ENCODE measurements at places on chromosomes 3 and 15.

DNA sequence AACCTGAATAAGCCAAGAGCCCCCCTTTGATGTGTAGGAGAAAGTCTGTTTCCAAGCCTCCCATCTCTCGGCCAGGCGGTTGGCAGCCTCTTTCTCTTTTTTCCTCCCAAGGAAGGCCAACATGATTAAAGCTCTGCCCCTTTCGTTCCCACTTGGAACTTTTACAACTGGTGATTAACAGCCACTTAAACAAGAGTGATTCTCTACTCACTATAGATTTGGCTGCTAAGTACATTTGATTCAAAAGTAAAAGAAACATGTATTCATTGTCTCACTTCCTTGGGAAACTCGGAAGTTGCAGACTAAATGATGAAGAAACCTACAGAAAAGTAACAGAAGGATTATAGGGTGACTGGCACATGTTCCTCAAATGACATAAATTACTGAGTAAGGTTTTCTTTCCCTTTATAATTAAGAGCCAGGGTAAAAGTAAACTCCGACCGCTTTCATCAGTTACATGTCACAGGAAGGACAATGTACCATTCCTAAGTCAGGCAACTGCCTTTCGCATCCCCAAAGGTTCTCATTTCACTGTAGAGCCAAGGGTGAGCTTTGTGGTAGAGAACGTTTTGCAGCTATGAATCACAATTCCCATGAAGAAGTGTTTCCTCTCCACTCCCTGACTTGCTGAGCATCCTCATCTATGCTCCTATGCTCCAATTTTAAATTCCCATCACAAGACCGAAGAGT is 72.7 kb downstream of the MB21D2 start:
- no peak for DNase-seq

DNA sequence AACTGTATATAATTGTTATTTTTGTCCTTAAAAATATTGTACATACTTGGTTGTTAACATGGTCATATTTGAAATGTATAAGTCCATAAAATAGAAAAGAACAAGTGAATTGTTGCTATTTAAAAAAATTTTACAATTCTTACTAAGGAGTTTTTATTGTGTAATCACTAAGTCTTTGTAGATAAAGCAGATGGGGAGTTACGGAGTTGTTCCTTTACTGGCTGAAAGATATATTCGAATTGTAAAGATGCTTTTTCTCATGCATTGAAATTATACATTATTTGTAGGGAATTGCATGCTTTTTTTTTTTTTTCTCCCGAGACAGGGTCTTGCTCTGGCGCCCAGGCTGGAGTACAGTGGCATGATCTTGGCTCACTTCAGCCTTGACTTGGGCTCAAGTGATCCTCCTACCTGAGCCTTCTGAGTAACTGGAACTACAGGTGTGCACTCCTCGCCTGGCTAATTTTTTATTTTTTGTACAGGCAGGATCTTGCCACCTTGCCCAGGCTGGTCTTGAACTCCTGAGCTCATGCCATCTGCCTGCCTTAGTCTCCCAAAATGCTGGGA is 10.7 kb downstream of the NFKBIZ start:
- DNase-seq = no peak

DNA sequence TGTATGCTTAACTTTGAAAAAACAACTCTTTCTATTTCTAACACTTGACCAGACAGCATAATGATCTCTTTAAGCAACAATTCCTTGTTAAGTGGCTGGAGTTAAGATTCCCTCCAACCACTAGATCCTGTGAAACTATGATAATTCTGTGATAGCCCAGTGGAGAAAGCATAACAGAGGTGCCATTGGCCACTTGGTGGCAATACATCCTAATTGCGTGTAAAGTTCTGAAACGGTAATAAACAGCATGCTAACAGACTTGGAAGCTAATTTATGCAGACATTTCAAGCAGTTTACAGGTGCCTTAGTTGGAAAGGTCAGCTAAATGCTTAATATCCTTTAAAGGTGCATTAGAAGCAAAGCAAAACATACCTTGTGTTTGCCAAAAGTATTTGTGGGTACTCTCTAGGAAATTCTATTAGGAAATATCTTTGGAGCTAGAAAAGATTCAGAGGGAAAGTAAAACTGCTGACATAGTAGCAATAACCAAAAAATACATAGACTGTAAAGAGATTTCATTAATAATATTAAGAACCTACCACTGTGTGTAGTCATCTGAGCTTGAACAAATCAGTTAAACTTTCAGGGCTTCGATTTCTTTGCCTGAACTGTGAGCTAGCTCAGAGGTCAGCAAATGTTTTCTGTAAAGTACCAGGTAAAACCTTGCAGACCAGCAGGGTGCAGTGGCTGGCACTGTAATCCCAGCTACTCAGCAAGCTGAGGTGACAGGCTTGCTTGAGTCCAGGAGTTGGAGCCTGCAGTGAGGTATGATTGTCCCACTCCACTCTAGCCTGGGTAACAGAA is 19.0 kb upstream of the CSTA start:
- DNase-seq = no peak

DNA sequence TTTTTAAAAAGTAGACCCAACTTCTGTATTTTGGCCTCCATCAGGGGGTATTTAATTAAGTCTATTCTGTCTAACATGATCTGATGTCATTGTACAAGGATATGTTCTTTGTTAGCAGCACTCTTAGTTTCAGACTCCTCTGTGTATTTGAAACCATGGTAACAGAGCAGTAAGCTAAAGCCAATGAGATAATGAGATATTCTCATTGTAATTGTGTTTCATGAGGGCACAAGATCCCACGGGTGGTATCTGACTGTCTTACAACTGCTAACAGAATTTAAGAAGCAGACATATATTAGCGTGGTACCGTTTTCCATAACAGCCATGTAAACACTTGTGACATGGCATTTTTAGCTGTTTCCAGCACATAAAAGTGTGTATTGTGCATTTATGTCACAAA is 251.2 kb upstream of the VEPH1 start:
- no peak for DNase-seq

- no peak for DNase-seq
Observed at GRCh38 chr3:178054471-178054870, 481.8 kb upstream of the KCNMB2 start.

DNA sequence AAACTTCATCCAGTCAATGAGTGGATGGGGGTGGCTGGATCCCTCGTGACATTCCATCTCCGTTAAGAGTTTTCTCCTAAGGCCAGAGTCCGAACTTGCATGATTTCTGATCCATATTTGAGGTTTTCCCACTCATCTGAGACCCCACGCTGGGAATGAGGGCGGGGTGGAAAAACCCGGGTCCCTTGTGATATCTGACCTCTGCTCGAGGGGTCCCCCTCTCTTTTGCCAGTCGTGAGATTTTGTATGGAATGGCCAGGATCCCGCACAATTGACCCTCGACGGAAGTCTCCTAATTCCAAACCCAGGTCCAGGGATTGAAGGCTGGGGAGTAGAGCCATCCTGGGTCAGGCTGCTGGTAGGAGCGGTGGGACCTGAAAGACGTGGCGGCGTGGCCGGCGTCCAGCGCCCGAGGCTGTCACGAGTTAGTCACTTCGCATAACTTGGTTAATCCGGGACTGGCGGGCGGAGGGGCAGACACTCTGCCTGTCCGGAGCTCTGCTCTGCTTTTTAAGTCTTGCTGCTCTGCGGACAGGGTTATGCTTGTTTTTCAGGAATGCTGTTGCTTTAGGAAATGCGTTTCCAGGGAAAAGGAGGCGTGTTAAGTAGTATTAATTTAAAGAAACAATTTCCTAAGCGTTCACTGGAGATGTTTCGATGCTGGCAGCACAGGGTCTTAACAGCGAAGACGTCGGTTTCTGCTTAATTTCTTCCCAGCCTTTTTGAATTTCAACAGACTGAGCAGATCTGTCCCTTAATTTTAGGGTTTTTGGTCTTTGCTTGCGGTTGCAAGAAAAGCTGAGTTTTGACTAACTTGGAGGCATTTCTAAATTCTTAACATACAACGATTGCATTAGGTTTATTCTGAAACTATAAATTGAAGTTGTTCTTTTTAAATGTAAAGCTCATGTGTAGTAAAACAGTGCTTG is 69.7 kb upstream of the LRRFIP2 start:
- DNase-seq = peak; percentile 40

GRCh38 chr3:3038201-3038991 is 71.8 kb downstream of the IL5RA start:
- DNase-seq = no peak

DNA sequence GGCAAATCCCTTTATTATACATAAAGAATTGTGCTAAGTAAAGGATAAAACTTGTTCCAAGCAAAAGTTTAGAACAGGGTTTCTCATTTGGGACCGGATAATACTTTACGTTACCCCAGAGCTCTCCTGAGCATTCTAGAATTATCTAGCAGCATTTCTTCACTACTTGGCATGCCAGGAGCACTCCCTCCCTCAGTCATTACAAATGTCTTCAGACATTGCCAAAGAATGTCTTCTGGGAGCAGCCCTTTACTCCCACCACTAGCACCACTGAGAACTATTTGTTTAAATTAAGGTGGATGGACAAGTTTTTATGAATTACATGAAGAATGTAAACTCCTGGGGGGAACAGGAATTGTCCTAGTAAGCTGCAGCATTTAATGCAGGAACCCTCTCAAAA is 516.4 kb downstream of the GBE1 start:
- DNase-seq = peak; percentile 66

- DNase-seq = no peak
Observed at GRCh38 chr3:39183211-39184080, 8.9 kb downstream of the XIRP1 start.

- DNase-seq = no peak
Observed at GRCh38 chr3:66401675-66402491, 98.9 kb downstream of the LRIG1 start.

DNA sequence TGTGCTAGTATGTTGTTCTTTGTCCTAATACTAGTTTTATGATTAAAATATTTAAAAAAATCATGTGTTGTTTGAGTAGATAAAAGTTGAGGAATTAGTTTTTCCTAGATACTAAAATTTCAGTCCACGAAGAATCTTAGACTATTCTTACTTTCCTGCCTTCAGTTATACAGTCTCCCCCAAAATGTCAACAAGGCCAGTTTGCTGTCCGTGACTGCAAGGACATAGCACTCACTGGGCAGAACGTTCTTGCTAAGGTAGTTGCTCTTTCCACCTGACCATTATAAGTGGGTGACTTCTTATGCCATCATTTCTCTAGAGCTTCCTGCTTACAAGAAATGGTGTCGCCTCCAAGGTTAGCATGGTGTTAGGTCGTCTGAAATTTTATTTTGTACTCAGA is 32.8 kb downstream of the KAT2B start:
- DNase-seq = no peak

DNA sequence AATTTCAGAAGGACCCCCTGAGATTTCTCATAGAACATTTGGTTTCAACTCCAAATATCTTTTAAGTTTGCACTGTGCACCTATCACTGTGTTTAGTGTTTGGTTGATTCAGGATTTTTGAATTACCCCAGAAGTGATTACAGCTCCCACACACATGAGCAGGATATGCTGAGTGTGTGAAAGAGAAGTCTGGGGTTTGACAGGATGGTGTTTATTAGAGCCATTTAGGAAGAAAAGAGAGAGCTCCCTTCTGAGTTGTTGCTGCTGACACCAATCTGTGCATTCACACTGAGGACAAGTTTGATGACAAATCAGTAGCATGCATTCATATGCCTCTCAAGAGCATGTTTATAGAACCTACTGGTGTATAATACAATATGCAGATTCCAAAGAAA is 118.1 kb downstream of the RPL22L1 start:
- DNase-seq = no peak

GRCh38 chr3:155026999-155027591 is 53.0 kb upstream of the MME start:
- peak; percentile 89 for DNase-seq

DNA sequence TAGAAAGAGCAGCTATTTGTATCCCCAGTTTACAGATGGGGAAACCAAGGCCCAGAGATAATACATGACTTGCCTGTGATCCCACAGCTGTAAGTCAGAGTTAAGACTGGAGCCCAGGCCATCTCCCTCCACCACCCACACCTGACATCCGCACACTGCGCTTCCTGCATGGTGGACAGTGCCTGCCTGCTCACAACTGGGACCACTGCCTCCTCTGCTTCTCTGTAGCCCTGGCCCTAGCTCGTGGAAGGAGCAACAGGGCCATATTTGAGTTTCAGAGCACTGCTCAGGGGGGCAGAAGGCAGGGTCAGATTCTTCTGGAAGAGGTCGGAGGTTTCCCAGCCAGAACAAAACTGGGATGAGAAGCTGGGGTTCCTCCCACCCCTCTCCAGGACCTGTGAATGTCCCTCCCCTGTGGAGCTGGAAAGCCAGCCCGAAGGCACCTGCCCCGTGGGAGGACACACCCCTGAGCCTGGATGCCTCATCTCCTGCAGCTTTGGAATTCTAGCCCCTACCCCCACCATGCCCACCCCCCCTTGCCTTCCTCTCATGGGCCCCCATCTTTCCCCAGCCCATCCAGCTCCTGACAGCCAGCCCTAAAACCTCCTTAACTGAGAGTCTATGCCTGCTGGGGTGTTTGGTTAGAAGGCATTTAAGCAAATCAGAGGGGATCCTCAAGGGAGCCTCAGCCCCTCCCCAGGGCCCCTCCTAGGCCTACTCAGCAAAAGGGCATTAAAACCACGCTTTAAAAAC is 100.1 kb downstream of the TPRA1 start:
- no peak for DNase-seq

- DNase-seq = no peak
Observed at GRCh38 chr3:133833880-133834620, 28.4 kb downstream of the SRPRB start.

GRCh38 chr15:74159773-74160172 is 13.7 kb upstream of the ISLR start:
- DNase-seq = no peak

- DNase-seq = no peak
Observed at GRCh38 chr15:73685981-73686380, 1.8 kb downstream of the CD276 start.

DNA sequence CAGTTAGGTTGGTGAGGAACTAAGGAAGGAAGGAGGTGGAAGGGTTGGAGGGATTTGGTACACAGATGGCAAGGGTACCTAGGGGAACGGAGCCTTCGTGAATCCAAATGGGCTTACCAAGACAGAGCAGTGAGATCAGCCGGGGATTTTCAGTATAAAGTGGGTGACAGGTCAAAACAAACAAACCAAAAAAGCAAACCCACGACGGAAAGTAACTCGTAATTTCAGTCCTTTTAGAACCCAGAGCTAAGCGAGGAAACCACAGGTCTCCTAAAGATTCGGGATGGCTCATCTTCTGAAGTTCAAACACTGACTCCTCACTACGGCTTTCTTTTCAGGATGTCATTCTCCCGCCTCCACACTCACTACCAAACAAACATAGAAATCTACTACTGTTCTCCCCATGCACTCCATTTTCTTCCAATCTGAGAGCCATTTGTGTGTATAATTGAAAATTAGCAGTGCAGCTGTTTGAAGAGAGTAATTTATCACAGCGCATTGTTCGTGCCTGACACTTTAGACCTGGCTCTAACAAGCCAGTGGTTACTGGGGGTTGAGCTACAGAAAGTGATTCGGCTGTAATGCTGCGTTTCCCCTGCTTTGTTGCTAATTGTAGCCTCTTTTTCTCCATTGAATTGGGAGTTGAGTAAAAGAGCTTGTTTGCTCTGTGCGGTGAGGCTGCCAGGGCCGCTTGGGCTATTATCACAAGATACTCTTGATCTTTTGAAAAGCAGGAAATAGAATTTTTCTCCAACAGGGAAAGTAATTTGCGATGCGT is 64.7 kb upstream of the CCDC39 start:
- DNase-seq = no peak
